K562 (cell line): ENCODE measurements at places on chromosomes 4 and X. TPM values are rescaled to one million over a fixed set of nuclear protein-coding genes. Genes with fewer than 3 reads are reported as not detected.

The COL25A1 gene
- polyA plus RNA-seq: 0.07 and 0.15 TPM in 2 replicates

The CFI gene
- polyA plus RNA-seq: 0.46 and 0.72 TPM in 2 replicates

The CCKAR gene
- polyA plus RNA-seq: not detected in 2 replicates

The USP26 gene
- 0.24 and 0.49 TPM in 2 replicates for polyA plus RNA-seq

The ARL9 gene
- polyA plus RNA-seq: not detected in 2 replicates

The PDE6B gene
- not detected in 2 replicates for polyA plus RNA-seq

The HPRT1 gene
- polyA plus RNA-seq: 100 and 106 TPM in 2 replicates

DNA sequence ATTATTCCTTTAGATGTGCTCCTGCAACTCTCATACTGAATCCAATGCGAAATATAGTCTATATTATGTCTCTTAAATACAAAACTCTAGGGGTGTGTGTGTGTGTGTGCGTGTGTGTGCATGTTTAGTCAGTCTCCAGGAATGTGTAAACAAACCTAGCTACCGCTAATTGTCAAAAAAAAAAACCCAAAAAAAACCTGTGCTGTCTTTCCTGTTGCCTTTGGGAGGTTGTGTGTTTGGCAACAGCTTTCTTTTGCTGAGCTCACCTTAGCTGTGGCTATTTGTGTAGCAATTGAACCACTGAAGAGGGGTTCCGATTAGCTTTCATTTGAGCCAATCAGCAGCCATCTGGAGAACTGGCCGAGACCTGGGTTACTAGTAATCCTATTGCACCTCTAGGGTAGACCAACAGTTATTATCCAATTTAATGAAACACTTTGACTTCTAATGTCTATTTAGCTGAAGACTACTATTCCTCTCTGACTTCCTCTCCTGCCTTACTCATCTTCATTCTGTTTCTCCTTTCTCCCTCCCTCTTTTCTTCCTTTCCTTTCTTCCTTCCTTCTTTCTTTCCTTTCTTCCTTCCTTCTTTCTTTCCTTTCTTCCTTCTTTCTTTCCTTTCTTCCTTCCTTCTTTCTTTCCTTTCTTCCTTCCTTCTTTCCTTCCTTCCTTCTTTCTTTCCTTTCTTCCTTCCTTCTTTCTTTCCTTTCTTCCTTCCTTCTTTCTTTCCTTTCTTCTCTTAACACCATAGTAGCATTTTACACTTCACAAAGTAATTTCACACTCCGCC is 471.1 kb downstream of the GBA3 start:
- H3K4me1 ChIP-seq: no peaks in the 10 kb centered on the region
- no peaks in the 10 kb centered on the region for H3K27me3 ChIP-seq
- H3K36me3 ChIP-seq: 0 out of 3 replicates have a peak, but pooled peaks cover 3% of the 10 kb centered on the region
- no peak overlapping the region for H3K27ac ChIP-seq

- H3K27ac ChIP-seq: no peak overlapping the region
- H3K4me3 ChIP-seq: no peak overlapping the region
- no peaks in the 10 kb centered on the region for H3K36me3 ChIP-seq
- H3K27me3 ChIP-seq: no peaks in the 10 kb centered on the region
Measured at GRCh38 chrX:135651647-135652295, 61.7 kb upstream of the CT45A1 start.

- peaks cover 14% of the 10 kb centered on the region for H3K4me1 ChIP-seq
- H3K36me3 ChIP-seq: no peaks in the 10 kb centered on the region
- DNase-seq: no peak
- H3K27me3 ChIP-seq: no peaks in the 10 kb centered on the region
Measured at GRCh38 chr4:180059216-180059881, 2183.9 kb upstream of the TENM3 start.

DNA sequence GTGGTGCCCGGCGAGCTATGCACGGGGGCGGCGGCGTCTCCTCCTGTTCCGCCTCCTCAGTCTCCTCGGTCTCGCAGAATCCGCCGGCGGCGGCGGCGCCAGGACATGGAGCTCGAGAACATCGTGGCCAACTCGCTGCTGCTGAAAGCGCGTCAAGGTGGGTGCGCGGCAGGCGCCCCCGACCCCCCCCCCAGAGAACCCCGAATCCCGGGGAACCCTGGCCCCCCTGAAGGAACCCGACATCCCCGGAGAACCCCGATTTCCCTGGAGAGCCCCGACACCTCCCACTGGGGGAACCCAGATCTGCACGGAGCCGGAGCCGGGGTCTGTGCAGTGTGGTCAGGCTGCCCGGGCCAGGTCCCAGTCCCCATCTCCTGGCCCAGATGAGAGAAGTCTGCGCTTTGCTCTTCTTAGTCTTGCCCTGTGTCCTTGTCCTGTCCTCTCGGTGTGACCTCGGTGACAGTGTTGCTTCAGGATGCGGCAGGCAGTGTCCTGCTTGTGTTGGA is 648 bp downstream of the GRK4 start:
- peaks cover 19% of the 10 kb centered on the region for H3K36me3 ChIP-seq
- peak overlapping the region; percentile 28; the same call in 1 of the 3 replicates for H3K27ac ChIP-seq
- H3K4me1 ChIP-seq: peaks cover 20% of the 10 kb centered on the region; the same call in 2 of the 3 replicates

- no peak overlapping the region for H3K27ac ChIP-seq
- H3K27me3 ChIP-seq: no peaks in the 10 kb centered on the region
- no peaks in the 10 kb centered on the region for H3K4me1 ChIP-seq
- H3K4me3 ChIP-seq: no peak overlapping the region
- no peaks in the 10 kb centered on the region for H3K36me3 ChIP-seq
Measured at GRCh38 chr4:100982345-100982744, 365.0 kb downstream of the PPP3CA start.

DNA sequence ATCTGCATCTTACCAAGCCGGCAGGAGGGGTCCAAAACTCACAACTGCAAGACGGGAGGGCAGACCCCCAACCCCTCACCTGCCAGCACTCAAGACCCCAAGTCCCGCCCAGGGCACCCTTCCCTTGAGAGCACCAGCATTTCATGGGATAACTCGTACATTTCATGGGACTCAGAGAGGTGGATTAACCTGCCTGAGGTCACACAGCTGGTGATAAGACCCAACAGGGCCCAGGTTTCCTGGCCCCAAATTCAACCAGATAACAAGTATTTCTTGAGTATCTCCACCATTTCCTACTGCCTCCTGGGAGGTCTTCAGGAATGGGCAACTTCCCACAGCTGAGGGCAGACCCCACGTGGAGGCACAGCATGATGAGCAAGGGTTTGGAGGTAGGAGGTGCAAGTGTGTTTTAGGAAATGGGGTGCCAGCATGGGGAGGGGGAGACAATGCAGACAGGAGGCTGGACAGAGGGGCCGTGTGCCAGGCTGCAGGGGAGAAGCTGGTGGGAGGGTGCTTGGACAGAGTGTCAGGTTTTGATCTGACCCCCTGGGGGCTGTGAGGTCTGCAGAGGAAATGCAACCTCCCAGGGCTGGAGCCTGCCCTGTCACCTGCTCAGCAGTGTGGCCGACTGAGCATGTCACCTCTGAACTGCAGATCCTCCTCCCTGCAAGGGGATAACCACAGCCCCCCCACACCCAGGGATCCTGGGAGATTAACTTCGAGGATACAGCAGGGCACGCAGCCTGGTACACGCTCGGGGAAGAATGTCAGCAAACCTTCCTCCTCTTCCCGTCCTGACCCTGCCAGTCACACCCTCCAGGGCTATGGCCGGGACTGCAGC is 4.4 kb downstream of the ADRA2C start:
- no peaks in the 10 kb centered on the region for H3K36me3 ChIP-seq
- no peak overlapping the region for H3K4me3 ChIP-seq
- no peak overlapping the region for H3K27ac ChIP-seq
- H3K27me3 ChIP-seq: peaks cover 50% of the 10 kb centered on the region
- DNase-seq: no peak

- no peaks in the 10 kb centered on the region for H3K36me3 ChIP-seq
- H3K27ac ChIP-seq: no peak overlapping the region
- H3K4me3 ChIP-seq: no peak overlapping the region
- no peak for DNase-seq
Measured at GRCh38 chr4:137076908-137077307, 455.4 kb downstream of the PCDH18 start.

DNA sequence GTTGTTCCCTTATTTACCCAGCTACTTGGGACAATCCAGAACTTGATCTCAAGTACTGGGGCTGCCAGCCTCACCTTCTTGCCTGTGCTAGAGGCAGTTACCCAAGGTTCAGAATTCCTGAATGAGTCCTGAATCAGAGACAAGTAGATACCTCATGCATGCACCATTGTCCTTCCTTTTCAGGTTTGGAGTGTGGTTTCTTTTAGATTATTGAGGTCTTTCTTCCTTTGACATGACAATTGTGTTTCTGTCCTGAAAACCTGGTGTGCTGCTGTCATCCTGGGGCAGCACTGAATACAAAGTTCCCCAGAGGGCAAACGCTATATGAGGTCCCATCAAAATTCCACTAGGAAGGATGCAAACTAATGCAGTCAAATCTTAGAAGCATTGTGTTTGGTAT is 3.5 kb downstream of the CXCL2 start:
- peaks cover 34% of the 10 kb centered on the region; the same call in 2 of the 3 replicates for H3K4me1 ChIP-seq
- H3K27me3 ChIP-seq: no peaks in the 10 kb centered on the region
- DNase-seq: no peak
- no peak overlapping the region for H3K4me3 ChIP-seq
- peak overlapping the region; percentile 24; the same call in 2 of the 3 replicates for H3K27ac ChIP-seq

DNA sequence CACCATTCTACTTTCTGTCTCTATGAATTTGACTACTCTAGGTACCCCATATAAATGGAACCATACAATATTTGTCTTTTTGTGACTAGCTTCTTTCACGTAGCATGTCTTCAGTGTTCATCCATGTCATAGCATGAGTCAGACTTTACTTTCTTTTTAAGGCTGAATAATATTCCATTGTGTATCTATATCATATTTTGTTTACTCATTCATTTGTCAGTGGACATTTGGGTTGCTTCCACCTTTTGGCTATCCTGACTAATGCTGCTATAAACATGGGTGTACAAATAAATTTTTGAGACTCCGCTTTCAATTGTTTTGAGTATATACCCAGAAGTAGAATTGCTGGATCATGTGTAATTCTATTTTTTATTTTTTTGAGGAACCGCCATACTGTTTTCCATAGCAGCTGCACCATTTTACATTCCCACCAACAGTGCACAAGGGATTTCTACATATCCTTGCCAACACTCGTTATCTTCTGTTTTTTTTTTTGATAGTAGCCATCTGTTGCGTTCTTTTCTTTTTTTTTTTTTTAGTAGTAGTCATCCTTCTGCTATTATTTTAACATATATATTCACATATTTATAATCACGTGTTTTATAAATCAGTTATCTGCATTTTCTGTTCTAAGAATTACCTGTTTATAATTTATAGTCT is 158.0 kb upstream of the MED14 start:
- no peaks in the 10 kb centered on the region for H3K27me3 ChIP-seq
- H3K36me3 ChIP-seq: no peaks in the 10 kb centered on the region
- H3K4me1 ChIP-seq: no peaks in the 10 kb centered on the region

GRCh38 chr4:132506568-132506967 is 642.5 kb upstream of the PCDH10 start:
- no peaks in the 10 kb centered on the region for H3K27me3 ChIP-seq
- H3K4me1 ChIP-seq: no peaks in the 10 kb centered on the region
- no peak overlapping the region for H3K27ac ChIP-seq
- no peaks in the 10 kb centered on the region for H3K36me3 ChIP-seq
- no peak for DNase-seq

- H3K27me3 ChIP-seq: no peaks in the 10 kb centered on the region
- no peak overlapping the region for H3K4me3 ChIP-seq
- no peaks in the 10 kb centered on the region for H3K36me3 ChIP-seq
- no peaks in the 10 kb centered on the region for H3K4me1 ChIP-seq
- DNase-seq: no peak
Measured at GRCh38 chr4:112213856-112214255, 17.7 kb upstream of the AP1AR start.

- H3K4me3 ChIP-seq: no peak overlapping the region
- H3K27me3 ChIP-seq: no peaks in the 10 kb centered on the region
- H3K4me1 ChIP-seq: no peaks in the 10 kb centered on the region
- peak; percentile 2 for DNase-seq
Measured at GRCh38 chrX:33741807-33742206, 390.3 kb downstream of the FAM47A start.

- H3K27me3 ChIP-seq: peaks cover 4% of the 10 kb centered on the region; the same call in 1 of the 3 replicates
- no peaks in the 10 kb centered on the region for H3K36me3 ChIP-seq
- H3K4me1 ChIP-seq: peaks cover 7% of the 10 kb centered on the region
- no peak for DNase-seq
- H3K27ac ChIP-seq: 0 out of 3 replicates have a peak overlapping the region, but pooled peaks have one; percentile 26
Measured at GRCh38 chr4:3073158-3074077, 920 bp downstream of the HTT-AS start.

- H3K4me1 ChIP-seq: peaks cover 30% of the 10 kb centered on the region
- no peak overlapping the region for H3K4me3 ChIP-seq
- peaks cover 18% of the 10 kb centered on the region; the same call in 2 of the 3 replicates for H3K36me3 ChIP-seq
- peak; percentile 27 for DNase-seq
Measured at GRCh38 chrX:38807873-38808272, 6.6 kb downstream of the MID1IP1 start.

DNA sequence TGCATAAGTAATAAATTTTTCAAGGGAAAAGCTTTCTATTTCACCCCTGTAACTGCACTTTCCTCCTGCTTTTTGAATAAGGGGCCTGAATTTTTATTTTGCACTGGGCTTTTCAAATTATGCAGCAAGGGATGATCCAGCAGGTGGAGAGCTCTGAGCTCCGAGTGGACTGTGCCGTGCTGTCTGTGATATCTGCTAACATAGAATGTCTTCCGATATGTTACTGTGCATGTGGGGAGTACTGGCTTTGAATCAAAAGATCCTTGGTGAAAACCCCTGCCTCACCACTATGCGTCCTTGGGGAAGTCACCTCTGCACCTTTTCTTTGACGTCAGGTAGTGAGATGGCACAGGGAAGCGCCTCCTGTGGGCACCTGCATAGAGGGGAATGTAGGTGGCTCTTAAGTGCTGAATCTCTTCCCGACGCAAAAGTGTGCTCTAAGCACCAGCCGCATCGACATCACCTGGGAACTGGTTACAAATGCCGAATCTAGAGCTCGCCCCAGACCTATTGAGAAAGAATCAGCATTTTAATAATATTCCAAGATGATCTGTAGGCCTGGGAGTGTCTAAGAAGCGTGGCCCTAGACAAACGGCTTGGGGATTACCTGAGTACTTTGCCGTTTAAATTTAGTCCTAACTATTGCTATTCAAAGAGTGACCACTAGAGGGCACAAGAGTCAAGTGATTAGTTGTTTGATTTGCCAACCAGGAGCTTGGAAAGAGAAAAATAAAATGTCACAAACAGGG is 19.2 kb upstream of the WFS1 start:
- no peaks in the 10 kb centered on the region for H3K27me3 ChIP-seq
- H3K27ac ChIP-seq: no peak overlapping the region
- no peaks in the 10 kb centered on the region for H3K36me3 ChIP-seq
- peak; percentile 67 for DNase-seq

GRCh38 chr4:174422893-174423256 is 99.4 kb downstream of the HPGD start:
- no peak overlapping the region for H3K4me3 ChIP-seq
- H3K27ac ChIP-seq: peak overlapping the region; percentile 76
- no peaks in the 10 kb centered on the region for H3K36me3 ChIP-seq
- peaks cover 11% of the 10 kb centered on the region; the same call in 1 of the 2 replicates for H3K4me1 ChIP-seq
- no peaks in the 10 kb centered on the region for H3K27me3 ChIP-seq

DNA sequence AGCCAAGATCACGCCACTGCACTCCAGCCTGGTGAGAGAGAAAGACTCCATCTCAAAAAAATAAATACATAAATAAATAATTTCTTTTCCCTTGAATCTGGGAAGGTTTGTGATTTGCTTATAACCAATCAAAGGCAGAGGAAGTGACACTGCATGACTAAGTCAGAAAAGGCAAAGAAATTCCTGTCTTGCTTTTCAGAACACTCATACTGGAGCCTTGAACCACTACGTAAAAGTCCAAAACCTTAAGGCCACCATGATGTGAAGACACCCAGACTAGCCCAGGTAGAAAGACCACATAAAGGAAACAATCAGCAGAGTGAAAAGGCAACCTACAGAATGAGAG is 36.6 kb downstream of the TMEM156 start:
- H3K4me3 ChIP-seq: no peak overlapping the region
- no peak overlapping the region for H3K27ac ChIP-seq
- no peak for DNase-seq
- no peaks in the 10 kb centered on the region for H3K36me3 ChIP-seq
- no peaks in the 10 kb centered on the region for H3K4me1 ChIP-seq
